NCI-H1092 (cell line): ENCODE measurements at places on chromosomes 4 and X.

- DNase-seq: no peak
These were observed 102.6 kb upstream of the LNX1 start for GRCh38 chr4:53693909-53694308.

- no peak for DNase-seq
These were observed 26.1 kb upstream of the ZCCHC13 start for GRCh38 chrX:74277846-74278245.

- no peak for DNase-seq
These were observed 76.1 kb downstream of the SORBS2 start for GRCh38 chr4:185735866-185736400.

DNA sequence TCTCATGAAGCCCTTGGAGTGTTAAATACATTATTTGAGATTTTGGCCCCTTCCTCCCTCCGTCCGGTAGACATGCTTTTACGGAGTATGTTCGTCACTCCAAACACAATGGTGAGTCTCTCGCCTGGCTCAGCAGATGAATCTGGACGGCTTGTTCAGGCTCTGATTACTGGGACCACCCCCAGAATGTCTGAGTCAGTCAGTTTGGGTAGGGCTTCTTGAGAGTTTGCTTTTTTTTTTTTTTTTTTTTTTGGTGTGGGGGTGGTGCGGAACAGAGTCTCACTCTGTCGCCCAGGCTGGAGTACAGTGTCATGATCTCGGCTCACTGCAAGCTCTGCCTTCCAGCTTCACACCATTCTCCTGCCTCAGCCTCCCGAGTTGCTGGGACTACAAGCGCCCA is 62.4 kb upstream of the MSANTD1 start:
- DNase-seq: no peak

- no peak for DNase-seq
These were observed 69.8 kb upstream of the BMP2K start for GRCh38 chr4:78706302-78706701.

DNA sequence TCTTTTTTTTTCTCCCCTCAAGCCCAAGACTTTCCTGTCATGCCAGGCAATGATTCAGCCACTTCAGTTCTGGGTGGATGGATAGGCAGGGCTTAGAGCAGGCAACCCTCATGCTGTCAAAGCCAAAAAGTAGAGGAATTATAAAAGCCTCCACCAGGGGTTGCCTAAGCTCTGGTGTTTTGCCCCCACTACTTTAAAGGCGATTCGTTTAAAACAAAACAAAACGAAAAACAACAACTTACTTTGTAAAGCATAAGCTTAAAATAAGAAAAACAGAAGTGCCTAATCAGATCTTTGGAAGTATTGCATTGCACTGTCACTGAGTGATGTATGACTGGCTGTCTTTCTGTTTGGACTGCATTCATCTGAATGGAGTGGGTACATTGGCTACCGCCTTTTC is 5.3 kb upstream of the IDS start:
- DNase-seq: no peak

DNA sequence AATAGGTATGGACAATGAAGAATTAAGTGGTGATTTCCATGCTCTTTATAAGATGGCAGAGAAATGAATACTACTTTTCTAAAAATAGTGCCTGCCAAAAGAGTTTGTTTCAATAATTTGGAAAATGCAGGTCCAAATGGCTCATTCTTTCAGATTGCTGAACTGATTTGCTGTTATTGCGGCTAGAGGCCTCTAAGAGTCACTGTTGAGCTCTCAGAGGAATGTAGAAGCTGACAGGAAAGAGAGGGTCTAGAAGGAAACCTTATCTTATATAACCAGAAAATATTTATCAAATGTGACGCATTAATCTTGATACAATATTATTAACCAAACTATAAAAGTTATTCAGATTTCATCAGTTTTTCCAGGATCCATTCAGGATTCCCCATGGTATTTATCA is 65.7 kb upstream of the PAGE1 start:
- no peak for DNase-seq

- no peak for DNase-seq
These were observed 1089.8 kb downstream of the FAT4 start for GRCh38 chr4:126404549-126404948.

- peak; percentile 38 for DNase-seq
These were observed 385 bp downstream of the DCLK2 start for GRCh38 chr4:150078579-150079080.

GRCh38 chr4:6250235-6250983 is 19.2 kb upstream of the WFS1 start:
- DNase-seq: peak; percentile 76

GRCh38 chrX:13007519-13008188 is 32.7 kb downstream of the TMSB4X start:
- no peak for DNase-seq

- no peak for DNase-seq
These were observed 215.5 kb upstream of the VEGFC start for GRCh38 chr4:177008071-177008835.

DNA sequence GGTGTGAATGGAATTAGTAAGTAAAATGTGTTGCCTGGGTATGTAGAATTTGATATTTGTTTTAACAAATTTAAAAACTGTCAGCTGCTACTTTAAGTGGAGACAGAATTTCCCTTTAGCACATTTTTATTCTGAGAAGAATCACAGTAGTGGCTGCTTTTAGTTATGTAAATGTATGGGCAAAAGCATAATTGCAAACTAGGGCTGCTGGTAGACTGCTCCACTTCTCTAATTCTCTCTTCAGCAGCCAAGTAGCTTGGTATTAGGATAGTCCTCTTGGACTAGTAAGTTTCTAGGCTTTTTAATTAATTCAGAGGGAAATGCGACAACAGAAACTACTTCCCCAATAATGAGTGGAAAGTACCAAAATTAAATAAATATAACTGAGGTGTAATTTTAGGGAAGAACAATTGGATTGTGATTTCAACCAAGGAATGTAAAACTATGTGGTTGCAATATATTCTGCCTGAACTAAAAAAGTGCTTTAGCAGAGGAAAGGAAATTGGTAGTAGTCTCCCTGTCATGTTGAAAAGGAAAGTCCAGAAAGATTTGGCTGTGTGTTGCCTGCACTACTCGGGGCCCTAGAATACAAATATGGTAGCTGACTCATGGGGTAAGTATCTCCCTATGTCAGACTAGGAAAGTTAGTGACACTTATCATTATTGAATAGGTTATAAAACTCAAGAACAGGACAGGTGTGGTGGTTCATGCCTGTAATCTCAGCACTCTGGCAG is 9.2 kb upstream of the EIF4E start:
- DNase-seq: no peak

- DNase-seq: no peak
These were observed 17.3 kb upstream of the SEL1L3 start for GRCh38 chr4:25879991-25880651.

DNA sequence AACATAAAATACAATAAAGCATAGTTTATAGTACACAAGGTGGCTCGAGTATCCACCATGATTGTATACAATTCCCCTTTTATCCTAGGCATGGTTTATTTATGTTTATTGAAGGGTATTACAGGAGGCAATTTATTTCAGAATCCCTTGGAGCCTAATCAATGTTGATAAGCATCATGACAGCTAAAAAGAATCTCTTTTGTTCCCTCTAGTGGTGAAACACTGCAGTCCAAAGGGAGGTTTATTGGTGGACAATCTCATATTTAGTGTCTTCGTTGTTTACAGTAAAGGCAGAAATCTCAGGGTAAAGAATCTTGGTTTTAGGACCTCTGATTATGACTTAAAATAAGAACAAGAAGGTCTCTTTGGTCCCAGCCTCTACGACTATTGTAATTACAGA is 1712.5 kb downstream of the C4orf33 start:
- DNase-seq: peak; percentile 0

DNA sequence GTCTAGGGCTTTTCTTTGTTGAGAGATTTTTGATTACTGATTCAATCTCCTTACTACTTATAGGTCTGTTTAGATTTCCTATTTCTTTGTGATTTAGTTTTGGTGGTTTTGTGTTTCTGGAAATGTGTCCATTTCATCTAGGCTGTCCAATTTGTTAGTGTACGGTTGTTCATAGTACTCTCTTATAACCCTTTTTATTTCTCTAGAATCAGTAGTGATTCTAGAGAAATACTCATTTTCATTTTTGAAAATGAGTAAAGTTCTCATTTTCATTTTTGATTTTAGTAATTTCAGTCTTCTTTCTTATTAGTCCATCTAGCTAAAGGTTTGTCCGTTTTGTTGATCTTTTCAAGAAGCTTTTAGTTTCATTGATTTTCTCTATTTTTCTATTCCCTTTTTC is 7.5 kb downstream of the IL13RA1 start:
- no peak for DNase-seq

DNA sequence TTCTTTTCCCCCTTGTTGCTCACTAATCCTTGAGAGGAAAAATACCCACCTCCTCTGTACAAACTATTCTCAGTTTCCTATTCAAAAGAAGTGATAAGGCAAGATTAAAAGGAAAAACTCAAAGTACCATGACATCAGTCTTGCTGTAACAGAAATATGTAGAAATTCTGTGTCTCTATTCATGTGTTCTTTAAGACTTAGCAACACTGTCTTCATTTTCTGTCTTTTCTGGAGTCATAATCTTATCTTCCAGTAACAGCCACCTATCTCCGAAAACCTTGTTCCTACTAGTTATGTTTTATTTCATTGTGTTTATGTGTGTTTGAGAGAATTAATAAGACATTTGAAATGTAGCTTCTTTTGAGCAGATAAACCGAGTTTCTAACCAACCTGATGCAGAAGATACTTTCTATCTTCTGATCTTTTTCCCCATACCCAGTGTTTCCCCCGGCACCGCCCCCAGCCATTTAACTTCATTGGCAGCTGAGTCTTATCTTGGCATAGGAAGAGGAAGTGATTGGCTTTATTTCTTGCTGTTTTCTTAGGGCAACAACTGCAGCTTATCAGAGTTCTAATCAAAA is 8.0 kb downstream of the FAM241A start:
- no peak for DNase-seq

DNA sequence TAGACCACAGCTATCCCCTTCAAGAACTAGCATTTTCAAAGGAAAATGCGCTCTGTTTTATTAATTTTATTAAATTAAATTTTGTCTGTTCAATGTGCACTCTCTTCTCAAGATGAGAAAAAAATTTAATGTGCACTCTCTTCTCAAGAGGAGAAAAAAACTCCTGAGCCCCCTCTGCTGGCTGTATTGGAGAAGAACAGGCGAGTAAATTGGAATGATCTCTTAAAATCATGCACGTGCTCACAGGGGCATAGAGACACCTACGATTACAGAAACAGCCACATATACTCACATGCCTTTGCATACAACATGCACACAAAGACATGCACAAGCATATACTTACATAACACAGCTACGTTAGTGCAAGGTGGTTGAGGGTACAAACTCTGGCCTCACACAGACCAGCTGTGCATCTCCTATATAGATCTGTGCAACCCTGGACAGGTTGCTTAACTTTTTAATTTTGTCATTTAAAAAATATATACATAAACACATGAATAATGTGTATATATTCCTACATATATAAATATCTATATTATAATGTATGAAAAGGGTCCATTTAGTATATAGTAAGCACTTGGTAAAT is 176.2 kb upstream of the CXorf66 start:
- peak; percentile 9 for DNase-seq

- DNase-seq: no peak
These were observed 15.3 kb downstream of the CEP135 start for GRCh38 chr4:55964046-55964445.

DNA sequence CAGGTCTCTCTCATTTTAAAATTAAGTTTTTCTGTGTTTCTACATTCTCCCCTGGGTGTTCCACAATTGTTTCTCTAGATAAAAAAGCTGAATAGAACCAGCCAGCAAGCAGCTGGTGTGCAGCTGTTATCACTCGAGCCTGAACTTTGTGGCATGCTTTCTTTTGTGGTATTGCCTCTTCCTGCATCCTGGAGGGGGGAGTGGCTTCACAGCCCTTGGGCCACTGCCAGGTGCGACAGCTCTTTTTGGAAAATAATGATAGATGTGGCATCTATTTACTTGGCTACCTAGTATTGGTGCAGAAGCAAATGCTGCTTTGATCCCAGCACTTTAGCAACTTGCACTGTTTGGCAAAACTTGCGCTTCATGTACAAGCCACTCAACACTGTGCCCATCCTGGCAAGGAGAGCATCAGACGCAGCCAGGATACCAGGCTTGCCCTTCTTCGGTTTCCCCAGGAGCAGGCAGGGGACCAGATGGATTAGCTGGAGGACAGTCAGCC is 69.4 kb downstream of the HMGB2 start:
- DNase-seq: peak; percentile 52

DNA sequence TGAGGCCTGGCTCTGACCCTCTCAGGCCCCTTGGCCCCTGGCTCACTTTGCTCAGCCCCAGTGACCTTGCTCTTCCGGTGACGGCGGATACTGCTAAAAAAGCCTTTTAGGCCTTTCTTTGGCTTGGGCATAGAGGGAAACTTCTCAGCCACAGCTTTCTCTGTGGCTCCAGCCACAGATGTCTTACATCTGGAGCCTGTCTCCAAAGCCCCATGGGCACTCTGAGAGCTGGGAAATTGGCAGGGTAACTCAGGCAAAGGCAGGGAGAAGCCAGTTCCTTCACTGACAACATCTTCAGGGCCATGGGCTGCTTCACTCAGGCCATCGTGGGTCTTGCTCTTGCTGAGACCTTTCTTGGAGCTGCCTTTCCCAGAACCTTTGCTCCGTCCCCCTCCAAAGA is 12.8 kb downstream of the AMER1 start:
- no peak for DNase-seq

DNA sequence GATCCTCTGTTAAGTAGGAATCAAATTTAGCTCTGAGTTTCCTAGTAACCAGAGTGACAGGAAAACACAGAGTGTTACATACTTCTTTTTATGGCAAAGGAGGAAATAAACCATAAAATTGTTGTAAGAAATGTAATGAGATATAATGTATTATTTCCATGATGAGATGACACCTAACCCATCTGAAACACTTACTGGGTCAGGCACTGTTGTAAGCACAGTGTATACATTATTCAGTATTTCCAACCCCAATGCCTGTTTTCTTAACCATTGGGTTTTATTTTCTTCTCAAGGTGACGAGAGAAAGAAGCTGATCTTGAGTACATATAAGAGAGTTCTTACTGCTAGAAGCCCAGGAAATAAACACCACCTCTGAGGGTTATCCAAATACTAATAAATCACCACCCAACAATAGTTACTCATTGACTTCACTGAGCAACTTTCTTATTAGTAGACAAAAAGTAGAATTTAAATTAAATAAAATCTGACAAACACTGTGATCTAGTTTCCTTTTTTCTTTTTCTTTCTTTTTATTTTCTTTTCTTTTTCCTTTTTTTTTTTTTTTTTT is 4.2 kb upstream of the ENAM start:
- DNase-seq: no peak

GRCh38 chr4:39932776-39933402 is 44.8 kb downstream of the PDS5A start:
- no peak for DNase-seq

- DNase-seq: no peak
These were observed 89.9 kb downstream of the GPAT3 start for GRCh38 chr4:83625821-83626220.

DNA sequence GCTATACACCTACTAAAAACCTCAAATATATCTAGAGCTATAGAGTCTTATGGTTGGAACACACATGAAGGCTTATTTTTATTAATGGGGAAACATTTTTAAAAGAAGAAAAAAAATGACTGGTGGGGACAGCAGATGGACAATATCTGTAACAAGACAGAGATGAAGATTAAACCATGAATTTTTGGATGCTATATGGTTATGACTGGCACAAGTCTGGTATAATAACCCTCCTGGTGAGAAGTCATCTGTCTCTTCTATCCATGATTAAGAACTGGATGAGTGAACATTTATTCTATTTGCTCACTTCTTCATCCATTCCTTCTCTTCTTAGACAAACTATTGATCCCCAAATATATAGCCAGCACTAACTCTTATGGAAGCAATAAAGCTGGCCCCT is 104.4 kb downstream of the EFHC2 start:
- DNase-seq: no peak

- no peak for DNase-seq
These were observed 108.0 kb upstream of the PDE5A start for GRCh38 chr4:119736559-119736958.
